ENCODE measurements at places on chromosomes 4 and X.

DNA sequence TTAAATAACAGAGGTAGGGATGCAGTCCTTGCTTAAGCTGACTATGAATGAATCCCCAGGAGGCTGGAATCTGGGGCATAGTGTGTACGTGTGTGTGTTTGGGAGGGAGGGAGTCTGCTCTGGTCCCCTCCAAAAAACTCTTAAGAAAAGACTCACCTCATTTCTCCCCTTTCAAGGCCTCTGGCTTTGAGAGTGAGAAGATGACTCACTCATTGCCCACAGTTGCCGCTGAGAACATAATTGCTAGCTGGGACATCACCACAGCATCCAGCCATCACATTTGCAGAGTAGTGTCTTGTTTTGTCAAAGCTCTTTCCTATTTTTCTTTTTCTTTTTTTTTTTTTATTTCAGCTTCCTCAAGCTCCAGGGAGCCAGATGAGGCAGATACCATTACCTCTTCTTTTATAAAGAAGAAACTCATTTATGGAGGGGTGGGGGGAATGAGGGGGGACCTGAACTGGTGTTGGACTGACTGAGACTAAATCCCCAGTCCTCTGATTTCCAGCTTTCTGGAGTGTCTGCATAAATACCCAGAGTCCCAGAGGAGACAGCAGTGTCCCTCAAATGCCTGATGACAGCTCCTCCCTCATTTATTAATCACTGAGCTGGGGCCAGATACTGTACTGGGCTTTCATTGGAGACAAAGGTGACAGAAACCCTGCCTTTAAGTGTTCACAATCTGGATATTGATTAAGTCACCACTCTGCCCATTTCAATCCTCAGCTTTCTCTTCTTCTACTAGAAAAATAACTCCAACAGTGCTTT, 61.9 kb upstream of the LAS1L start:
- peak; percentile 36 for DNase-seq

GRCh38 chr4:18404642-18405041, 383.1 kb upstream of the LCORL start:
- no peak for DNase-seq

DNA sequence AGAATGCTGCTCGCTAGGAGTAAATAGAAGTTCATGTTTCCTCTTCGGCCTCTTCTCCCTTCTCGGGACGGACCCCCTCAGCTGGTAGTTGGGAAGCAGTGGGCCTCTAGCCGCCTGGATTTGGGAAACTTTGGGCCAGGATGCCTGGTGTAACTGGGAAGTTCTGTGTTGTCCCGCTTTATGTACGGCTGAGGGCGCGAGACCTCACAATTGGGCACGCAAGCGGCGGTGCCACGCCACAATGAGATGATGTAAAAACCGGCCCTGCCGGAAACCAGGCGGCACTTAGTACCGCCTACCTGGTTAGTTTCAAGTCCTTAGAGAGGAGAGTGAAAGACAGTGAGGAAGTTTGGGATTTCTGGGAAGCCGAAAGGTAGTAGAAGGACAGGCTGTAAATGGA, at the start of gene CT83:
Gene CT83, minus strand, starts transcription at position 155 of the 400 bp plus-strand sequence. Its CDS starts 120 bp downstream, at position 35.
- no peak for DNase-seq

GRCh38 chr4:70903291-70903603, 1.1 kb downstream of the MOB1B start:
- no peak for DNase-seq

- no peak for DNase-seq
These were observed 50.9 kb upstream of the ADRA2C start for GRCh38 chr4:3715061-3715854.

DNA sequence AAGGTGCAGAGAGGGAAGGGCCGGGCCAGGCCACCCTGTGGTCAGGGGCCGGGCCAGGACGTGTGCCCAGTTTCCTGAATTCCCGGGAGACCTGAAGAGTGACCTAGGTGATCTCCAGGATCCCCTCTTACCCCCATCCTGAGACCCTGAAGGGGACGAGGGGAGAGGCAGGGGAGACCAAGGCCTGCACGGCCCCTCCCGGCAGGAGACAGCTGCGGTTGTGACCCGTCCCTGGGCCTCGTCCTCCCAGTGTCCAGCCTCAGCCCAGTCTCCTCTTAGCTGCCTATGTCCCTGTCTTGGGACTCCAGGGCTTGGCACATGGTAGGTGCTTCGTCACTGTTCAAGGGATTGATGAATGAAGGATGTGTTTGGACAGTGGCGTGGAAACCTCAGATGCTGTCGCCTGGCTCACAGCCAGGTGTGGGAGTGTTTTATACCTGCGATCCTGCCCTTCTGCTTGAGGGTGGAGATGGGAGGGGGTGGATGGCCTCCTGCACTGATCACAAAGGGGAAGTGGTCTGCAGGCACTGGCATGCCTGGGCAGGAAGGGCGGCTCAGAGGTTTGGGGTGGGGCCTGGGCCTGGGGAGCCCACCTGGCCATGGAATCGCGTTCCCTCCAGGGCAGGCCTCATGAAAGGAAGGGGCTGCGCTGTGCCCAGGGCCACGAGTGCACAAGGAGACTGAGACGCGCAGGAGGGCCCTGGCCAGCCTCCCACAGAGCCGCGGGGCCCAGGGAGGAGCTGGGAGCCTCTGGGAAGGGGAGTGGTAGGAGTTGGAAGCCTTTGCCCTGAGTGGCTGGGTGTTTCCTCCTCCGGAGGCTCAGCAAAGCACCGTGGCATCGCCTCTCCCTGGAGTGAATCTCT, 6.9 kb downstream of the SH3TC1 start:
- DNase-seq, result no peak

GRCh38 chr4:180437601-180438000, 1805.6 kb upstream of the TENM3 start:
- DNase-seq, result no peak

GRCh38 chr4:151147000-151147399, 47.6 kb downstream of the RPS3A start:
- no peak for DNase-seq

GRCh38 chr4:58050439-58050838, 940.3 kb upstream of the IGFBP7 start:
- no peak for DNase-seq

GRCh38 chrX:137236837-137237236, 203.0 kb upstream of the GPR101 start:
- DNase-seq, result no peak

DNA sequence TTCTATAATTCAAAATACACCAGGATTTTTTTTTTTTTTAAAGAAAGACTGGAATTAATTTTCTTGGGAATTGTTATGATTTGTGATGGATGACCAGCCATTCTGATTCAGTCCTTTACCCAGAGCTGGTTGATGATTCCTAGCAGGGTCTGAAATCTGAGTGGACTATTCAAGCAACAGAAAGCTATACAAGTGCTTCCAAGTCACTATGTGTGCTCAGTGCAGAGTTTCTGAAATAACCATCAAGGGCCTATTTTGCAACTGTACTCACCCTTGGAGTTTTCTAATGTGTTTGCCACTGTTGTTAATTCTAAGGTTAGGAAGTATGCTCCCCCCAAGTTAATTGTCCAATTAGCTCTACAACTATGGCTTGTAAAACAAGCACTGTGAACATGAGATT, 137.7 kb upstream of the RAPGEF2 start:
- no peak for DNase-seq

DNA sequence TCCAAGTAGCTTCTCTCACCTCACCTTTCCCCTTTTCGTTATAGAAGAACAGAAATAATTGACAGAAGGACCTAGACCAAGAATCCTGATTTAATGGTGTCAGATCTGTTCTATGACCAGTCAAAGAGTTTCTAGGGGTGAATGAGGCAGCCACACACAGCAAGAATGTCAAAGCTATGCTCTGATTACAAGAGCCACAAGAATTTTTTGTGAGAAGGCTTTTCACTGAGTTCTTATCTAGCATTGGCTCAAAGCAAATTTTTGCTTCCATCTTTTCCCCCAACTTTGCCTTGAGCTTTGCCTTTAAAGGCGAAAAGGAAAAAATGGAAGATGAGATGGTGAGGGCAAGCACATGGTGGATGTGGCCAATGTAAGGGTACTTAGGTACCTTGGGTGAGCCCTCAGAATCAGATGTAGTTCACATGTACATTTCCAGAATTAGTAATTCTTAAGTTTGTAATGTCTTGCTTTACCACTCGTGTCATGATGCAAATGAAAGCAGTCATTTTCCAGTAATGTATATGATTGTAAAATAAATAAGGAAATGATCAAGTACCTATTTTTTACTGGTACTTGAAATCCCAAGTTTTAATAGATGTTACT, 23.5 kb downstream of the FMR1 start:
- no peak for DNase-seq

GRCh38 chr4:140084385-140084784, 69.6 kb downstream of the MAML3 start:
- no peak for DNase-seq

GRCh38 chr4:26410385-26411293, 79.6 kb downstream of the CCKAR start:
- DNase-seq, result peak; percentile 35

- DNase-seq, result no peak
These were observed 206.4 kb downstream of the KLHL13 start for GRCh38 chrX:117910216-117910615.

- DNase-seq, result no peak
These were observed 599.5 kb upstream of the SMIM31 start for GRCh38 chr4:164154416-164154815.

DNA sequence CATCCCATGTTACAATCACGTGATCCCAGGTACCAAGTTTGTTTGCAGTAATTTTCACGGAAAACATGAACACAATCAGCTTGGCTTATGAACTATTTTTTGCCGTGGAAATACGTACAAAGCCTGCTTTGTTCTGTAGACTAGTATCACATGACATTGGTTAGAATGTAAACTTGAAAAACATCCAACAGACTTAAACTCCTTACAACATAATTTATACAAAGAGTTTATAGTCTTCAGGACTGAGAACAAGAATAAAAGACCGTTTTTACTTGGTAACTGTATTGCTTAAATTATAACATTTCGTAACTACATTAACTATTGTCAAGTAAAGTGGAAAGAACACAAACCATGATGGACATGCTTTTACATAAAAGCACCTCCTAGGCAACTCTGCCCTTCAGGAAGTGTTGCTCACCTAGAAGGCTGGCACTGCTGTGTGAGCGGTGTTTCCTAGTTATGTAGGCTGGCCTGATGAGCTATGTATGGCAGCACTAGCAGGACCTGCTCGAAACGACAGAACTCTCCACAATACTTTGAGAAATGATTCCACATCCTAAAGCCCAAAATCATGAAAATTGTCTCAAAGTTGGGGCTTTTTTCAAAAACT, 41.8 kb upstream of the WDR1 start:
- no peak for DNase-seq

GRCh38 chr4:10347815-10348214, 109.4 kb downstream of the ZNF518B start:
- DNase-seq, result no peak

DNA sequence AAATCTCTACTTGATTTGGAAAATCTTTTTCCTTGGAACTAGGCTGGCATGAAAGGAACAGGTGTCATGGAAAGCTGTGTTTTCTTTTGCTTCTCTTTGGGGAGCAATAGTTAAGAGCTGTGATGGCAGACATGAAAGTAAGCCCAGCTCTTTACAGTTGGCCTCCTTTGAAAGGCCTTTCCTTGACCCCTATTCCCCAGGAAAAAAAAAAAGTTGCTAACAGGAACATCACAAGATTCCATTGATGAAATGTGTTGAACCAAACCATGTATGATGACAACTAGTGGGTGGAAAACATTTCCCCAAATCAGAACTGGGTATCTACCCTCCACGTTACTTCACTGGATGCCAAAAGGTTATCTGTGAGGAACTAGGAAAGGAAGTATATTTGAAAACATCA, 190.7 kb upstream of the RPL34 start:
- no peak for DNase-seq

Data from AG20443 (cell line).